ENCODE measurements at places on chromosomes 6 and 20.

GRCh38 chr20:63292292-63292701 lies 689 bp upstream of the COL20A1 start:
- DNase-seq: no peak

GRCh38 chr20:34235875-34236274 lies 5.3 kb upstream of the ASIP start:
- no peak for DNase-seq

GRCh38 chr6:3725145-3726047 lies 26.1 kb downstream of the PXDC1 start:
- DNase-seq: no peak

DNA sequence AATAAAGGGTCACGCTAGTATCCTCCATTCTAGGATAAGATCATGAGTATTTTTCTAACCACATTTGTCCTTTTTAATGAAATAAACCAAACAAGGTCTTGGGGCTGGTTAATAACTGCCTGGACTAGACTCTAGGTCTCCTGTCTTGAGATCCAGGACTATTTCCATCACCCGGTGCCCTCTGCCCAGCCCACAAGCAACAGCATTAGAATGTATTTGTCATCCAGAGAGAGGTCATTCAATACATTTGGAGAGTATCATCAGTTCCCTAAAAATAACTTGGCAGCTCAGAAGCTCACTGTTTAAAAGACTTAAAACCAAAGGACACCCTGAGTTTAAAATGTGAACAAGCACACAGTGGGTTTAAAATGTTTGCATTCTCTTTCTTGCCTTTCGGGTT lies 4.4 kb upstream of the RBM24 start:
- DNase-seq: no peak

- DNase-seq: no peak
Observed at GRCh38 chr6:62284725-62285124, 1.3 kb downstream of the KHDRBS2 start.

GRCh38 chr20:31801508-31801907 lies 17.6 kb upstream of the MYLK2 start:
- no peak for DNase-seq

- DNase-seq: no peak
Observed at GRCh38 chr6:4139272-4139671, 3.9 kb upstream of the ECI2 start.

DNA sequence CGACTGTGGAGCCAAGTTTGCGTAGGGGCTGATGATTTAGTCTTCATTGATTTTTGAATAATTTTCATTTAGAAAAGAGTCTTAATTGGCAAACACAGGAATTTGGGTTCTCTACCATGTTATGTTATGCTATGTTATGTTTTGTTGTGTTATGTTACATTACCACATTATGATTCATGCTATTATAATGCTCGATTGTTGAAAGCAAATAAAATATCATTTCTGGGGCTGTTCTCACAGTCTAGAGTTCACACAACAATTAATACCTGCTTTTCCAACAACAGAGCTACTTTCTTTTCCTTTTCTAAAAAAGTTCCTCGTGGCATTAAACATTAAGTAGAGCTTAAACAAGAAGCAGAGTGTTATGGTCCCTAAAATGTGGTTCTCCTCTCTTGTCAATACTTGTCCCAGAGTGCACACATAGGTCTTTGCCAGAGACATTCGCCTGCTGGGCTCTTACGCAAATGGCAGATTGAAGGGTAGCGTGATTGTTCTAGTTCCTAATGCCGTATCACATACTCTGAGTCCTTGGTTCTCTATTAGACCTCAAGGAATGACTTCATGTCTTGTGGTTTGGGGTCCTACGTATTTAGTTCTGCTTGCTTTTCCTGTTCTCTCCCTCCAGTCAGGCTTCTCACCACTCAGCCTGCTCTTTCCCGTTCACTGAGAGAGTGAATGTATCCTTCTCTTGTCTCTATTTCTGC lies 370.3 kb downstream of the CD109 start:
- no peak for DNase-seq

DNA sequence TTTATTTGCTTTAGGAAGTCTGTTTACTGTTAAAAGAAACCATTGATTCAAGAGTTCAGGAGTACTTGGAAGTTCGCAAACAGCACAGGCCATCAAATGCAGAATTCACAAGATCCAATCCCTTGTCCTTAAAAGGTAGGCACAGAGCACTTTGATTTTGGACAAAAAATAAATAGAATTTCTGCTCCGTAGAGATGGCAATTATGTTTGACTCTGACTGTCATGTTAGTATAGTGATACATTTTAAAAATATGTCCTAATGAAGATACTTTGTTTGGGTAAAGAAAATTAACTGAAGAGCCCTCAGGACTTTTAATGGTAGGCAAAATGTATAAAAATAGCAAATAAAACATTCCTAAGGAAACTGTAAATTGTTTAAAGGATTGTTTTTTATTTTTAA lies 113.1 kb downstream of the JAG1 start:
- DNase-seq: no peak

DNA sequence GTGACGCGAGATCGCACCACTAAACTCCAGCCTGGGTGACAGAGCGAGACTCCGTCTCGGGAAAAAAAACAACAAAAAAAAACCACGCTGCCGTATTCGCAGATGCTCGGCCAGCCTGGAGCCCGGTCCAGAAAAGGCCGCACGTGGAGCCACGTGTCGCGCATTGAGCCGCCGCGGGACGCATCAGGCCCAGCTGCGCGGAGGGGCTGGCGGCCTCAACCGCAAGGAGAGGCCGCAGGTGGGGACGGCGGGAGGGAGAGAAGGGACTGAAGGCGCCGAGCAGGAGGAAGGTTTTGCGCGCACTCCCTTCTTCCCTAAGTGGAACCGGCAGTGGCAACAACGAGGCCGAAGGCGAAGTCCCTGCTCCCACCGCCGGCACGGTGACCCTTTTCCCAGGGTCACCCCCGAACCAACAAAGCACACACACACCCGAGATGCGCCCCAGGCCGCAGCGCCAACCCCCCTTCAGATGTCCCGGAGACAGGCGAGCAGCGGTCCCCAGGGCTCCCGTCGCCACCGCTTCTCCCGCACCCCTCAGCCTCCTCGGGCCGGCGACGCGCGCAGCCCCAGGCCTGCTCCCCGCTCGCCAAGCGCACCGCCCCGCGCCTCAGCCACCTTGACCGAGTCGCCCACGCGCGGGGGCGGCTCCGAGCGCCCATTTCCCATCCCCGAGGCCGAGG lies 681 bp downstream of the SYCP2 start:
- no peak for DNase-seq

- no peak for DNase-seq
Observed at GRCh38 chr6:79188107-79188506, 46.4 kb downstream of the HMGN3 start.

GRCh38 chr6:43771210-43771857 lies 1.3 kb downstream of the VEGFA start:
- DNase-seq: no peak

DNA sequence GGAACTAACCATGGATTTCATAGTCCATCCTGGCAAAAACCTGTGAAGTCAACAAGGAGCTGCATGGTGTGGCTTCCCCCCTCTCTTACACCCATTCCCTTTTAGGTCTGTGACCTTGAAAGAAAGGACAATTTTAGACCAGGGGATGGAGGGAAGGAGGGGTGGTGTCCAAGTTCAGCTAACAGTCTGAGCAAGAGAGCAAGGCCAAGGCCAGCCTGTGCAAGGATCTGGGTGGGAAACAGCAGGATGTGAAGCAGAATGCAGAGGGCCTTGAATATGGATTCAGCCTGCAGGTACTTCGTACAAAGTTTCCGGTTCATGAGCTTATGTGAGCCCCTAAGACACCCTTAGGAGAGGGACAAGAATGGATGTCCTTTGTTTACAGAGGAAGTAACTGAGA lies 293.0 kb downstream of the KIF16B start:
- no peak for DNase-seq

DNA sequence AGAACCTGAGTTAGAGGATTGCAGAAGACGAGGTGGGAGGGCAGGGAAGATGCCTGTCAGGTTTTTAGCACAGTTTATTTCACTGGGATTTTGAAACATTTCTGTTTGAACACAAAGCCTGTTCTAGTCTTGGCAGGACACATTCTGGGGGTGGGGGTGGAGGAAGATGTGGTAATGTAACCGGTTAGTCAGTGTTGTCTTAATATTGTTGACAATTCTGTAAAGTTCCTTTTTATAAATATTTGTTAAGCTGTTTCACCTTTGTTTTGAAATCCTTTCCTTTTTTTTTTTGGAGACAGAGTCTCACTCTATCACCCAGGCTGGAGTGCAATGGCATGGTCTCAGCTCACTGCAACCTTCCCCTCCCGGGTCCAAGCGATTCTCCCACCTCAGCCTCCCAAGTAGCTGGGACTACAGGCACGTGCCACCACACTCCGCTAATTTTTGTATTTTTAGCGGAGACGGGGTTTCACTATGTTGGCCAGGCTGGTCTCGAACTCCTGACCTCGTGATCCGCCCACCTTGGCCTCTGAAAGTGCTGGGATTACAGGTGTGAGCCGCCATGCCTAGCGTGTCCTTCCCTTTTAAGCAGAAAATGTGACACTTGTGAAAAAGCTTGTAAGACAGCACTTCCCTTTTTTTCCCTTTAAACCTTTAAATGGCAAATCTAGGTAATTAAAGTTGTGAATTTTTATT lies 20.2 kb downstream of the SLC9A8 start:
- no peak for DNase-seq

DNA sequence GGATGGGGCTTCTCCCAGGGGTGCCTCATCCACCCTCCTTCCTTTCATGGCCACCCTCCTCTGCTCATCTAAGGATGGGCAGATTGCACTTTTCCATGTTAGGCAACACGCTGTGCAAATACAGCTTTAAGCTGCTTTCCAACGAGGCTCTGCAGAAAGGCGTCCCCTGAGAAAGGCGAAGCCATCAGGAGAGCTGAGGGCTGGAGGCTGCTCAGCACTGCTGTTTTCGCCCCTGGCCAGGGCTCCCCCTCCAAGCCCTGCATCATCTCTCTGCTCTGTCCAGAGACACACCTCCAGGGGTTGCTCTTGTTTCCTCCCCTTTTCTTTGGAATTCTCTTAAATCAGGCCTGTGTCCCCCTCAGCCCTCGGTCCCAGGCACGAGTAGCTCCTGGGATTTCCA lies 526.1 kb downstream of the CDH26 start:
- DNase-seq: no peak

DNA sequence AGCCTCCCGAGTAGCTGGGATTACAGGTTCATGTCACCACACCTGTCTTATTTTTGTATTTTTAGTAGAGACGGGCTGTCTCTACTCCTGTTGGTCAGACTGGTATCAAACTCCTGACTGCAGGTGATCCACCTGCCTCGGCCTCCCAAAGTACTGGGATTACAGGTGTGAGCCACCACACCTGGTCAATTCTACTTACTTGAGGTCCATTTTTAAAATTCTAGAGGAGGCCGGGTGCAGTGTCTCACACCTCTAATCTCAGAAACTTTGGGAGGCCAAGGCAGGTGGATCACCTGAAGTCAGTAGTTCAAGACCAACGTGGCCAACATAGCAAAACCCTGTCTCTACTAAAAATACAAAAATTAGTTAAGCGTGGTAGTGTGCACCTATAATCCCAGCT lies 7.8 kb downstream of the RIPOR3 start:
- DNase-seq: no peak

- DNase-seq: no peak
Observed at GRCh38 chr6:4472969-4473642, 303.1 kb upstream of the CDYL start.

DNA sequence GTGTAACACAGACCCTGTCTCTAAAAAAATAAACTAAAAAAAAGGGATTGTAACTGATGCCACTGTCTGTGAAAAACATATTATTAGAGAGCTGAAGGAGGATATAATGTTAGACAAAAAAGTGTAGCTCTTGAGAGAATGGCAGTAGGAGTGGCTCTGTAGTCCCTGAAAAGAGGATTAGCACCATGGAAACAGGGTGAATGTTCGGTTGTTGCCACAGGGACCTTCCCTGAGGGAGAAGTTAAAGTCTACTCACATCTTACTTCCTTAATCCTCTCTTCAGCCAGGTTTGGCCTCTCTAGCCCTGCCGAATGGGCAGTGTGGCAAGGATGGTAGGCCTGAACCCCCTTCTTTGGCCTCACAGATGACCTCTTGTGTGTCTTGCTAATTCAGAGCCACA lies 12.1 kb downstream of the SCAND1 start:
- no peak for DNase-seq

- DNase-seq: no peak
Observed at GRCh38 chr6:144897441-144897921, 612.3 kb downstream of the UTRN start.

DNA sequence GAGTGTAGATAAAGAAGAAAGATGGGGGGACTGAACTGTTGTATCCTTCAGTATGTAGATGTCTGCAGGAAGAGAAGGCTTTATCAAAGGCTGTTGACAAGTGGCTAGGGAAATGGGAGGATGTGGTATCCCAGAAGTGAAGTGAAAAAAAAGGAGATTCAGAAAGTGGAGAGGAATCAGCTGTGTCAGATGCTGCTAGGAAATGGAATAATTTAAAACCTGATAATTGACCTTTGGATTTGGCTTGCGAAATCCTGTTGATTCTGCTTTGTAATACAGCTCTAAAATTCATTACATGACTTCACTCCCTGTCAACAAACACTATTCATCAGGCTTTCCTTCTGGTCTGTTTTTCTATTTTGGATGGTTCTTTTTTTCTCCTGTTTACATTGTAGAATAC lies 41.7 kb downstream of the PHF3 start:
- peak; percentile 33 for DNase-seq

DNA sequence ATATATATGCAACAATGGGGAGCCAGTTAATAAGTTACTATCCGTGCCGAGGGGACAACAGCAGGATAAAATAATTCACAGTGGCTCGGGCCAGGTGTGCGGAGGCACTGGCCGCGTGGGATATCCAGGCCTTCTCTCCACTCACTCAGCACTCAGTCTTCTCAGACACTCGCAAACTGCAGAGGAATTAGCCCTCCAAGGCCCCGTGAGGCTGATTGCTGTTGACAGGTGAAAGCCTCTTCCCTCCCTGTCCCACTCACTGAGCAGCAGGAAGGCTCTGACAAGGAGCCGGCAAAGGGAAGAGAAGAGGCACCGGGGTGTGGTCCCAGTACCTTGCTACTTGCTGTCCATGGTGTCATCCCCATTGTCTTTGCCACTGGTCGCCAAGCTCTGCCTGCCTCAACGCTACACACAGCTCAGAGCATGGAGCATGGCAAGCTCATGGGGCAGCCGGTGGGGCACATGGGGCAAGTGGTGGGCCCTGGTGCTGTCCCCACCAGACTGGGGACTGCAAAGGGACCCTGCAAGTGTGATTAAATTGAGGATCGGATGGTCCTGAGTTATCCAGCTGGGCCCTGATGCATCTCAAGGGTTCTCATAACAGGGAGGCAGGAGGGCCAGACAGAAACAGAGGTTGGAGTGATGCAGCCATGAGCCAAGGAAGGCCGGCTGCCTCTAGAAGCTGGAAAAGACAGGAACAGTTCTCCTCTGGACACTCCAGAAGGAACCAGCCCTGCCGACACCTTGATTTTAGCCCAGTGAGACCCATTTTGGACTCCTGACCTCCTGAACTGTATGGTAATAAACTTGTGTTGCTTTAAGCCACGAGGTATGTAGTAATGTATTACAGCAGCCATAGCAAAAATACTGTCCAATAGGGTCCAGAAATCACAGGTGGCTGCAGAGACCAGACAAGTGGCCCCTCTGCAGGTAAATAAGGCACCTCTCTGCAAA lies 119.7 kb downstream of the PSMB1 start:
- no peak for DNase-seq

GRCh38 chr6:128365520-128366160 lies 154.8 kb downstream of the PTPRK start:
- no peak for DNase-seq

GRCh38 chr6:55180258-55180657 lies 5.9 kb downstream of the HCRTR2 start:
- DNase-seq: no peak

- DNase-seq: no peak
Observed at GRCh38 chr20:15318682-15319081, 981.3 kb upstream of the FLRT3 start.

All from right lung (tissue), 10 donors.